Stomach (tissue), 19 donors: ENCODE measurements at places on chromosomes 12 and 14.

- no peak overlapping the region for H3K4me3 ChIP-seq
- no peaks in the 10 kb centered on the region for H3K4me1 ChIP-seq
These were observed 4.4 kb upstream of the FAM186B start for GRCh38 chr12:49609875-49610154.

- no peak overlapping the region for H3K4me3 ChIP-seq
- H3K36me3 ChIP-seq = peaks cover 9% of the 10 kb centered on the region
- H3K4me1 ChIP-seq = peaks cover 13% of the 10 kb centered on the region
- no peak overlapping the region for H3K27ac ChIP-seq
- no peak for DNase-seq
- no peaks in the 10 kb centered on the region for H3K27me3 ChIP-seq
These were observed 291.5 kb downstream of the FUT8 start for GRCh38 chr14:65703996-65704395.

- no peak overlapping the region for H3K4me3 ChIP-seq
- no peaks in the 10 kb centered on the region for H3K4me1 ChIP-seq
- no peak overlapping the region for H3K27ac ChIP-seq
- no peaks in the 10 kb centered on the region for H3K36me3 ChIP-seq
- H3K27me3 ChIP-seq = no peaks in the 10 kb centered on the region
These were observed 95.7 kb upstream of the ESRRB start for GRCh38 chr14:76280221-76280620.

GRCh38 chr12:93857279-93857938 is 180.2 kb downstream of the CRADD start:
- no peak overlapping the region for H3K4me3 ChIP-seq
- no peak for DNase-seq
- H3K36me3 ChIP-seq = no peaks in the 10 kb centered on the region
- H3K27me3 ChIP-seq = no peaks in the 10 kb centered on the region

DNA sequence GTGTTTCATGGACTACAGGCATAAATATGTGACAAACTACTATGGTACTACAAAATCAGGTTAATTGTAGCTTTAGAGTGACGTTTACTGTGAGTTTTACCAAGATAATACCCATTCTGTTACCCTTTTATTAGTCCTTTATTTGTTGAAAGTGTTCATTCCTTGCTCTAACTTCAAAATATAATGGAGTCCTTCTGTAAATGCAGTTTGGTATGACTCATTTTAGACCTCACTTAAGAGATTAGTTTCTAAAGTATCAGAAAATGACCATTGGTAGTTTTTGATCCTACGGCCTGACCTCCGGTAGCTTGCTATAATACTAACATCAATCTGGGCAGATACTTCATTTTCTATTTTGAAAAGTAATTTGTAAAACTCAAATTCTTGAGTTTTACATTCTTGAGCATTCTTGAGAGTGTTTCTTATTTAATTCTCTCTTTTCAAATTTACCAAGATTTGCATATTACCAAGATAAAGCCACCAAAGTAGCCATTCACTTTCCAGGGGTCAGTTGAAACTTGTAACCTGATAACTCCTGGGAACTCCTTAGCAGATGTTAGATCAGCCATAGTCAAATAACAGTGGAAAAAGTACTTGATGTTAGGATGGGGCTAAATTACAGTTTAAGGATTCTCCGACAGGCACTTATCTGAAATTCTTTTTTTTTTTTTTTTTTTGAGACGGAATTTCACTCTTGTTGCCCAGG is 4.2 kb downstream of the HSPA2 start:
- H3K27me3 ChIP-seq = no peaks in the 10 kb centered on the region
- no peaks in the 10 kb centered on the region for H3K36me3 ChIP-seq
- DNase-seq = no peak
- H3K27ac ChIP-seq = no peak overlapping the region
- H3K4me1 ChIP-seq = peaks cover 27% of the 10 kb centered on the region
- no peak overlapping the region for H3K4me3 ChIP-seq

DNA sequence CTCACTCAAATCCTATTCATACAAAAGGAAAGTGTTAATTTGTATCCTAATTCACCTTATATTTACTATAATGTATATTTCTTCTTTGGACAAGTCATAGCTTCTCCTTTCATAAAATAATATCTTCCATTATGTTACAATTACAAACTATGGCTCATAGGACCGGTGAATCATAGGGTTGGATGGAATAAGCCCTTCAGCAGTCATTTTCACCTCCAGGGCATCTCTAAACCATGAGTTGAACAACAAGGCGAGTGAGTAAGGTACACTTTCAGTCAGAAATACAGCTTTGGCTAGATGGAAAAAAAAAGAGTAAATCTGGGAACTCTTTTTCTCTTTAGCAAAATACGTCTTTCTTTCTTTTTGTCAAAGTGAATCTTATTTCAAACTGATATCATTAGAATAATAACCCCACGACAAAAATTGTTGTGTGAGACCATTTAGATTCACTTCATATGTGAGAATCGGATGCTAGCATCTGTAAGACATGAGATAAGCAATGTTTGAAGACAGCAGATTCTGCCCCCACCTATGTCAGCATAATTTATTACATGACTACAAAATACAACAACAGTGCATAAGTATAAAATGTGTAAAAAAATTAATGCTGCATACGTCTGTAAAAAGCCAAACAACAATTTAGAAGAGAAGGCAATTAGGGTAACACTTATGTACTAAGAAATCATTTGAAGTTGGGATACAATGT is 184.4 kb upstream of the SLC38A2 start:
- H3K27me3 ChIP-seq = no peaks in the 10 kb centered on the region
- H3K36me3 ChIP-seq = no peaks in the 10 kb centered on the region
- DNase-seq = no peak
- H3K4me3 ChIP-seq = no peak overlapping the region

- peaks cover 19% of the 10 kb centered on the region for H3K4me1 ChIP-seq
- no peak overlapping the region for H3K27ac ChIP-seq
- H3K27me3 ChIP-seq = no peaks in the 10 kb centered on the region
- no peak overlapping the region for H3K4me3 ChIP-seq
- no peak for DNase-seq
These were observed 13.7 kb upstream of the SIX1 start for GRCh38 chr14:60662982-60663381.

GRCh38 chr14:99118946-99119345 is 153.1 kb downstream of the BCL11B start:
- no peak overlapping the region for H3K27ac ChIP-seq
- H3K4me3 ChIP-seq = no peak overlapping the region
- no peak for DNase-seq
- no peaks in the 10 kb centered on the region for H3K4me1 ChIP-seq

GRCh38 chr14:24307156-24307574 is 612 bp downstream of the CIDEB start:
- H3K27ac ChIP-seq = peak overlapping the region; percentile 11
- DNase-seq = no peak
- H3K27me3 ChIP-seq = no peaks in the 10 kb centered on the region
- no peak overlapping the region for H3K4me3 ChIP-seq
- H3K36me3 ChIP-seq = peaks cover 52% of the 10 kb centered on the region

- peaks cover 23% of the 10 kb centered on the region for H3K4me1 ChIP-seq
- no peaks in the 10 kb centered on the region for H3K27me3 ChIP-seq
- H3K27ac ChIP-seq = peak overlapping the region; percentile 97
- no peak for DNase-seq
- H3K4me3 ChIP-seq = peak overlapping the region; percentile 46
These were observed 831 bp upstream of the RPS6KA5 start for GRCh38 chr14:91061056-91061887.

DNA sequence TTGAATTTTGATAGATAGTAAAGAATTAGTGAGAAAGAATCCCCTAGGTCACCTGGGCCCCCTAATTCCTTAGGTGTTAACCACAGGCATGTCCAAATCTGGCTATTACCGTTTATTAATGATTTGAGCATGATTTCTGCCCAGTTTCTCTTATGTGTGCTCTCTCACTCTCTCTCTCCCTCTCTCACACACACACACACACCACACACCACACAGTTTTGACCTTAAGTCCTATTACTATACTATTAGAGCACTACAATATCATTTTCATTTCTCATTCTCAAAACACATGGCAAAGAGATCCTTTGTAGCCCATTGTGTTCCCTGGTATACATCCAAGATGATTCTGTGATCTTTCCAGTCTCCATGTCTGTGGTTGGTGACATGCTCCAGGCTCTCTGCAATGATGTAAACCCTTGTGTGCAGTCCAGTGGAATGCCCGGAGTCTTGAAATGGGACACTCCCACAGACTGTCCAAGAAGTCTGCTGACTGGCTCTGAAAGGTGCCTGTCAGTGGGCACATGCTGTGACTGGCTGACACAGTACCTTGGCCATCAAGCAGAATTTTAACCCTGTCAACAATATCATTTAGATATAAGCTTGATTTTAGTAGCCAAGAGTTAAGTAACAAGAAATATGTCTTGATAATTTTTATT is 96.2 kb downstream of the FIGNL2 start:
- H3K27me3 ChIP-seq = no peaks in the 10 kb centered on the region
- peak; percentile 84 for DNase-seq
- H3K4me1 ChIP-seq = no peaks in the 10 kb centered on the region
- peak overlapping the region; percentile 14 for H3K27ac ChIP-seq
- H3K4me3 ChIP-seq = no peak overlapping the region
- no peaks in the 10 kb centered on the region for H3K36me3 ChIP-seq

GRCh38 chr12:56678852-56679251 is 9.2 kb downstream of the PTGES3 start:
- H3K36me3 ChIP-seq = peaks cover 22% of the 10 kb centered on the region
- H3K27me3 ChIP-seq = no peaks in the 10 kb centered on the region
- DNase-seq = no peak
- H3K4me3 ChIP-seq = no peak overlapping the region
- H3K4me1 ChIP-seq = peaks cover 32% of the 10 kb centered on the region
- no peak overlapping the region for H3K27ac ChIP-seq

DNA sequence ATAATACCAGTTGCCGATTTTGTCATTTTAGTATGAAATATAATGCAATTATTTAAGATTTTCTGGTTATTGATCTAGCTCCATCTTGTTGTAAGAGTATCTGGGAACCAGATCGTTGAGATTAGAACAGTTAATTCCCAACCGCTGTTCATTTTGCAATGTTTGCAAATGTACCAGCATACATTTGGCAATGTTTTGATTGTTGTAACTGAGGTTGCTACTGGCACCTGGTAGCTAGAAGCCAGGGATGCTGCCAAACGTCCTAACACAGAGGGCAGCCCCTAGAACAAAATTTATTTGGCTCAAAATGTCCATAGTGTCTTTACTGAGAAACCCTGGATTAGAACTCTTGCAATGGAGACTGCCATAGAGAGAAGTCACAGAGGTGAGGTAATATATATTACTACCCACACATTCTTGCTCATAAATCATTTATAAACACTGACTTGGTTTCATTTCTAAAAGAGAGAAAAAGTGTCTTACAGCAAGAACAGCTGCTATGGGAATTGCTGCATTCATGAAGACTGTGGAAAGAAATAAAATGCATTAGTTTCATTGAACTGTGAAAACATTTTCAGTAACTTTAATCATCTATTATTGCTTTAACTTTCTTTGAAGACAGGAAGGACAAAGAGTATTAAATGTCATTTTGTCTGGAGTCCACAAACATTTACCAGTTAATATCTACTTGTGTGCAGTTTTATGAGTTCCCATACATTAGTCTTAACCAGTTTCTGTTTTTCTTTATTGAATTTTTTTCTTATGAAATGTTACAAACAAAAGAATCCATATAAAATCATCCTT is 46.2 kb downstream of the ABCC9 start:
- no peak overlapping the region for H3K27ac ChIP-seq
- peaks cover 17% of the 10 kb centered on the region for H3K4me1 ChIP-seq
- no peak overlapping the region for H3K4me3 ChIP-seq
- H3K36me3 ChIP-seq = no peaks in the 10 kb centered on the region
- no peak for DNase-seq
- H3K27me3 ChIP-seq = no peaks in the 10 kb centered on the region

GRCh38 chr14:103560691-103561090 is 1.8 kb downstream of the BAG5 start:
- no peak for DNase-seq
- no peak overlapping the region for H3K27ac ChIP-seq
- peak overlapping the region; percentile 87 for H3K4me3 ChIP-seq
- H3K36me3 ChIP-seq = peaks cover 20% of the 10 kb centered on the region

- H3K4me1 ChIP-seq = no peaks in the 10 kb centered on the region
- no peaks in the 10 kb centered on the region for H3K36me3 ChIP-seq
- no peaks in the 10 kb centered on the region for H3K27me3 ChIP-seq
- H3K27ac ChIP-seq = no peak overlapping the region
- no peak overlapping the region for H3K4me3 ChIP-seq
These were observed 3.4 kb upstream of the SLCO1A2 start for GRCh38 chr12:21337959-21338744.

DNA sequence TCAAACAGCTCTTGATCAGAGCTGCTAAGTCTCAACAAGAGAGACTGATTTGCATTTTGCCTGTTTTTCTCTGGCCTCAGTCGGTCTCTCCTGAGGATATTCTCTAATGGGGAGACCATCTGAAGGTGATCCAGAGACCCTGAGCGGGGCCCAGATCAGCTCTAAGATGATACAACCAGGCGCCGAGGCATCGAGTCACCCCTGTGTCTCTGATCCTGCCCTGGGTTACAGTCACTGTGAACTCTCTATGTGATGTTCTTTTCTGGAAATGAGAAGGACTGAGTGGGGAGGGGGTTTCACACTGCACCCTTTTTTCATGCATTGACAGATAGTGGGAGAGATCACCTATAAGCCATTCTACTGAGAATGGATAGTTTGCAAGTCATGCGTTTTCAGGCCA is 247.6 kb upstream of the PWP1 start:
- no peak overlapping the region for H3K4me3 ChIP-seq
- peaks cover 6% of the 10 kb centered on the region for H3K27me3 ChIP-seq
- H3K4me1 ChIP-seq = no peaks in the 10 kb centered on the region
- no peak for DNase-seq
- H3K36me3 ChIP-seq = no peaks in the 10 kb centered on the region

- no peak overlapping the region for H3K27ac ChIP-seq
- H3K4me3 ChIP-seq = no peak overlapping the region
- H3K36me3 ChIP-seq = peaks cover 53% of the 10 kb centered on the region
- DNase-seq = no peak
- H3K4me1 ChIP-seq = peaks cover 41% of the 10 kb centered on the region
- H3K27me3 ChIP-seq = no peaks in the 10 kb centered on the region
These were observed 1.5 kb upstream of the SUPT16H start for GRCh38 chr14:21385188-21385904.

DNA sequence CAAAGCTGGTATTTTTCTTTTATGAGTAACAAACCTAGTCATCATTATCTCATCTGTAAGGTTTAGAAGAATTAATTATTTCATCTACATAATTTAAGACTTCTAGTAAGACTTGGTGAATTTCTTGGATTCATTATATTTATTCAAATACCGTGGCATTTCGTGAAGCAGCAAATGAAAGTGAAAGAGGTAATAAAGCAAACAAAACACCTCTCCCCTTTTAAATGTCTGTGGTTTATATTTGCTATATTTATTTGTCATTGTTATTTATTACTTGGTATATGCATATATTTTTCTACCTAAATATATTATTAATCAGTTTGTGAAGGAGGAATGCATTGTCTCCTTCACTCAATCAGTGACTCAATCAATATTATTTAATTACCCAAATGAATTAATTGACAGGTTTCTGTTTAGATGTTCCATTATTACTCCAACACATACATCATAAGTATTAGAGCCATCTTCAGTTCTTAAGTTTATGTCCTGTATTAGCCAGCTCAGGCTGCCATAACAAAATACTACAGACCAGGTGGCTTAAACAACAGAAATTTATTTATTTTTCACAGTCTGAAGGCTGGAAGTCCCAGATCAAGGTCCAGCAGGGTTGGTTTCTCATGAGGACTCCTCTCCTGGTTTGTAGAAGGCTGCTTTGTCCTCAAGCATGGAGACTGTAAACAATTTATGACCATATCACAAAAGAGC is 6.6 kb downstream of the CFAP54 start:
- no peak overlapping the region for H3K4me3 ChIP-seq
- DNase-seq = no peak
- no peaks in the 10 kb centered on the region for H3K36me3 ChIP-seq
- no peak overlapping the region for H3K27ac ChIP-seq
